ENCODE measurements at places on chromosomes 6 and 20. TPM values are rescaled to one million over a fixed set of nuclear protein-coding genes. Genes with fewer than 3 reads are reported as not detected.

DNA sequence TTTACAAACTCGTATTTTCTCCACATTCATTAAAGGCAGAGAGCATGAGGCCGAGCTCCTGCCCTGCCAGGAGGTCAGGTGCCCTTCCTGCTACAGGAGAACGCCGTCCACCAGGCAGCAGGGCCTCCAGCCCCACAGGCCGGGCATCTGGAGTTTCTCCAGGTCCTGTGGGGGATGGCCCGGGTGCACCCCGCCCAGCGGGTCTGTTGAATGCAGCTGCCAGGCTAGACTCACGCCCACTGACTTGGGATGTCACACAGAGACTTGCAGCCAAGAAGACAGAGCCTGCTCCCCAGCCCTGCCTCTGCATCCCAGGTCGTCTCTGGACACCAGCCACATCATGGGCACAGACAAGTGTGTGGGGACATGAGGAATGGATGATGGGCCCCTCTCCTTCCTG, 376.4 kb downstream of the CDH4 start:
- H3K27me3 ChIP-seq = peaks cover 6% of the 10 kb centered on the region
- no peak overlapping the region for H3K27ac ChIP-seq
- H3K4me3 ChIP-seq = no peak overlapping the region
- H3K4me1 ChIP-seq = no peaks in the 10 kb centered on the region

DNA sequence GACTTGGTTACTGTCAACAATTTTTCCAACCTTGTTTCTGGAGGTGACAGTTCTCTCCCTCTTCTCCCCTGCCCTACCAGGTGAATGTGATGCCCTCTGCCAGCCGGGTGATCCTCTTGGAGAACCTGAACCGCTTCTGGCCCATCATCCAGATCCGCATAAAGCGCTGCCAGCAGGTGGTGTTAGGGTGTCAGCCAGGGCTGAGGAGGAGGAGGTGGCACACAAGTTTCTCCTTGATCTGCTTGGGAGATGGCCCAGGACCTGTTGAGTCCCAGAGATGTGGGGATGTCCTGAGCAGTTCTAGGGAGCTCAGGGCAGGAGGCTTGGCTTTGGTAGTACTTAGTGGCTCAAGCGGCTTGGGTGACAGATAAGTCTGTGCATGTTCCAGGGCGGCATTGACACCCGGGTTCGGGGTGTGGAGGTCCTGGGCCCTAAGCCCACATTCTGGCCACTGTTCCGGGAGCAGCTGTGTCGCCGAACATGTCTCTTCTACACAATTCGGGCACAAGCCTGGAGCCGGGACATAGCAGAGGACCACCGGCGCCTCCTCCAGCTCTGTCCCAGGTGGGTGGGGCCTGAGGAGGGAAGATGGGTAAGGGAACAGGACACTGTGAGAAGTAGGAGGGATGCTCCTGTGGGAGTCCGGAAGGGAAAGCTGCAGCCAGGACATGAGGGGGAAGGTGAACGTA, 21.2 kb downstream of the CUL9 start:
- H3K27me3 ChIP-seq = peaks cover 5% of the 10 kb centered on the region
- peaks cover 12% of the 10 kb centered on the region for H3K36me3 ChIP-seq
- no peak overlapping the region for H3K4me3 ChIP-seq
- no peaks in the 10 kb centered on the region for H3K4me1 ChIP-seq
- no peak for DNase-seq

DNA sequence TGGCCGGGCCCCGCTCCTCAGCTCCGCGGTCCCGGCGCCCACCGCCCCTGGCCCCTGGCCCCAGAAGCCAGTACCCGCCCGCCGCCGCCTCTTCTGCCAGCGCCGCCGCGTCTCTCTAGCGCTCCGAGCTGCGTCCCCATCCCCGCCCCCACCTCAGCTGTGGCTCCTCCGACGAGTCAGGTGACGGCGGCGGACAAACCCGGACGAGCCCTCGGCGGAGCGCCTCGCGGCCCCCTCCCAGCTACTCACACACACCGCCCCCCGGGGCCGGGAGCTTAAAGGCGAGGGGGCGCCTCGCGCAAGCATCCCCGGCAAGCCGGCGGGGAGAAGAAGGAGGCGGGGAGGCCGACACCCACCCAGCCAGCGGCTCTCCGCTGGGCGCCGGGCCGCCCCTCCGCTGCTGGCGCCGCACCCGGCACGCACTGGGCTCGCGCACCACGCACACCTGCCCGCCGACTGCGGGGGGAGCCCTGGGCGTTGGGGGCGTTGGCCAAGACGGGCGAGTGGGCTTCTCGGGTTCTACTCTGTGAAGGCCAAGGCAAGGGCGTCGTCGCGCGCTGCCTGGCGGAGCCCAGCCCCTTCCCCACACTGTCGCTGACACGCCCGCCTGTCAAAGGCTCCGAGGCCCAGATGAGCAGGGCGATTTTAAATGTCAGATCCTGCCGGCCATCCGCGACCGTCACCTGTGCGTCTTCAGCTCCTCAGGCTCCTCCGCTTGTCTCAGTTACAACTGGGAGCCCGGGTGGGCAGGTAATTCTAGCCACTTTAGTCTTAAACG, at the start of gene SNAP91:
TSS of gene SNAP91 (minus strand) at position 132 of the 778 bp plus-strand sequence. CDS start 1,174 bp downstream, outside the sequence.
- no peaks in the 10 kb centered on the region for H3K4me1 ChIP-seq
- DNase-seq = no peak
- H3K27me3 ChIP-seq = peaks cover 16% of the 10 kb centered on the region
- no peak within 1 kb of the TSS for H3K27ac ChIP-seq
- H3K36me3 ChIP-seq = no peaks in the 10 kb centered on the region

GRCh38 chr6:103122766-103123601, 1729.5 kb downstream of the GRIK2 start:
- no peak overlapping the region for H3K4me3 ChIP-seq
- no peaks in the 10 kb centered on the region for H3K27me3 ChIP-seq
- DNase-seq = no peak

DNA sequence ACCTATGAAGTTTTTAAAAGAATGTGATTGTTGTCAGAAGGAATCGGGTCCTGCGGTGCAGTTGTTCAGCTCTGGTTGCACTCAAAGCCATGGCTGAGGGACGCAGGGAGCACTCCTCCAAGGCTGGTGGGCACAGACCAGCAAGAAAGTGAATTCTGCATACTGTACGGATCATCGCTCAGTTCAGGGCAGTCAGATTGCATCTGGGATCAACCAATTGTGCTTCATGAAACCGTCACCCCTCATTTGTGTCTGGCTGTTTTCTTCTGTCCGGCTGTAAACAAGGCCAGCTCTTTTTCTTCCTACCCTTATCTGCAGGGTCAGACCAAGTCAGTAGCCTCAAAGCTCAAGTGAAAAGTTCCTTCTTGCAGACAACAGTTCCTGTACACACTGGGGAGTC, 478.3 kb downstream of the TFAP2A start:
- DNase-seq = no peak
- H3K27me3 ChIP-seq = peaks cover 1% of the 10 kb centered on the region
- H3K4me1 ChIP-seq = no peaks in the 10 kb centered on the region
- no peaks in the 10 kb centered on the region for H3K36me3 ChIP-seq
- H3K4me3 ChIP-seq = no peak overlapping the region
- H3K27ac ChIP-seq = no peak overlapping the region

DNA sequence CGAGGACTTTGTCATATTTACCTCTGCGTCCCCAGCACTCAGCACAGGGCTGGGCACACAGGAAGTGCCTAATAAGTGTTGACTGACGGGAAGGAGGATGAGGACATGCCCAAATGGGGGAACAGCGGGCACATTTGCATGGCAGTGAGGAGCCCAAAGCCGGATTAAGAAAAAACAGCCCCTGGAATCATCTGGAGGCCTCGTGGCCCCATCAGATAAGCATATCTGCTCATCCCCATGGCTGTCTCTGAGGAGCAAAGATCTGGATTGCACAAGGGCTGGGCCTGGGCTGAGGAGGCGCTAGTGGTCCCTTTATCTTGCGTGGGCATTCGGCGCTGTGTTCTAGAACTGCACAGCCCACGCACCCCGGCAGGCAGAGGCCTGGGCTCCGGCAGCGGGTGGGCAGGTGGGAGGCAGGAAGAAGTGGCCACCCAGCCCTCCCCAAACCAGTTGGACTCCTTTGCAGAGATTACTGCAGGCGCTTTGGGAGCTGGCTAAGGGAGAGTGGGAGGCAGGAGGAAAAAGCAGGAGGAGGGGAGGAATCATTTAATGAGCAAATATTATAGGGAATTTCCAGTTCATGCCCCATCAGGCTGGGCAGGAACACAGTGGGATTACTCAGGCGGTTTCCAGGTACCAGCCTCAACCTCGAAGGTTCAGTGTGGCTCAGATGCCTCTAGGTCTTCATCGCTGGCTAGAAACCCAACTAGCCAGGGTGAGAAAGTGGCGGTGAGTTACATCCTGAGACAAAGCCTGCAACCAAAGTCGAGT, 108.1 kb downstream of the CEBPB start:
- DNase-seq = peak; percentile 41
- peaks cover 14% of the 10 kb centered on the region for H3K27me3 ChIP-seq
- no peak overlapping the region for H3K27ac ChIP-seq
- H3K4me1 ChIP-seq = peaks cover 31% of the 10 kb centered on the region

- H3K4me3 ChIP-seq = no peak overlapping the region
- H3K27me3 ChIP-seq = peaks cover 2% of the 10 kb centered on the region
- H3K4me1 ChIP-seq = no peaks in the 10 kb centered on the region
- no peak for DNase-seq
- H3K27ac ChIP-seq = no peak overlapping the region
- no peaks in the 10 kb centered on the region for H3K36me3 ChIP-seq
Measured at GRCh38 chr6:122365775-122366403, 33.6 kb upstream of the HSF2 start.

DNA sequence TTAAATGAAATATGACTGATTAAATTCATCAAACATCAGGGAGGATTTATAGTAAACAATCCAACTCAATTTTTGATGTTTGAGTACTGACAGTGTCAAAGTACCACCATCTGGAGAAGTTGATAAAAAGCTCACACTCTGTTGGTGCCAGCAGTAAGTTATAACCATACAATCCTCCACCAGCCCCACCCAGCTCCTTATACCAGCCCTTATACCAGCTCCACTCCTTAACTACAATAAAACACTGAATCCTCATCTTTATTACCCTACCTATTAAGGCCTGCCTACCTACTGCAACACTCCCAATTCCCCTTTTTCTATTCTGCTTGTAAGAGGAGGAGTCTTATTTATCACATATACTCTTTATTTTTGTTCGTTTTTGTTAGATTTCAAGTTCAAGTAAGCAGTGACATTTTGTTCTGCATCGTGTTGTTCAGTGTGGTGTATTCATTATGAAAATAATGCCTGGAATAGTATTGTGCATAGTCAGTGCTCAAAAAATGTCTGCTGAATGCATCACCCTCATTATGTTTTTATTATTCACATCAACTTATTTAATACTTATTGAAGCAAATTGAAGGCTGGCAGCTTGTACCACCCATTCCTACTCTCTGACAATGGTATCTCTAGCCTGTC, 954.7 kb upstream of the ADGRB3 start:
- H3K36me3 ChIP-seq = no peaks in the 10 kb centered on the region
- H3K27me3 ChIP-seq = no peaks in the 10 kb centered on the region

DNA sequence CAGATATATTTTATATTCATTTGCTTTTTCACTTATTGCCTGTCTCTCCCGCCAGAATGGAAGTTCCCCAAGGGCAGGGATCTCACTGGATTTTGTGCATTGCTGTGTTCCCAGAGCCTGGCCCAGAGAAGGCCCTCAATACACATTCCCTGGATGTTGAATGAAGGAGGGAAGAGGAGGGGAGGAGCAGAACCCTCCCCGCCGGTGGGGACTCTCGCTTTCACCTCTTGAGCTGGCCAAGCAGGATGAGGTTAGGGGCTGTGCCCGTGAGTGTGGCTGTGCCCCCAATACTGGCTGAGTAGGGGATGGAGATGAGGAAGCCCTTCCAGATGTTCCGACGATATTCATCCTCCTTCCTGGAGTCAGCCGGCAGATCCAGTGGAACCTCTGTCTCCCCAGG, 45.5 kb upstream of the OCSTAMP start:
- no peak overlapping the region for H3K4me3 ChIP-seq
- DNase-seq = no peak
- no peak overlapping the region for H3K27ac ChIP-seq
- H3K27me3 ChIP-seq = peaks cover 5% of the 10 kb centered on the region
- H3K36me3 ChIP-seq = no peaks in the 10 kb centered on the region
- H3K4me1 ChIP-seq = no peaks in the 10 kb centered on the region

DNA sequence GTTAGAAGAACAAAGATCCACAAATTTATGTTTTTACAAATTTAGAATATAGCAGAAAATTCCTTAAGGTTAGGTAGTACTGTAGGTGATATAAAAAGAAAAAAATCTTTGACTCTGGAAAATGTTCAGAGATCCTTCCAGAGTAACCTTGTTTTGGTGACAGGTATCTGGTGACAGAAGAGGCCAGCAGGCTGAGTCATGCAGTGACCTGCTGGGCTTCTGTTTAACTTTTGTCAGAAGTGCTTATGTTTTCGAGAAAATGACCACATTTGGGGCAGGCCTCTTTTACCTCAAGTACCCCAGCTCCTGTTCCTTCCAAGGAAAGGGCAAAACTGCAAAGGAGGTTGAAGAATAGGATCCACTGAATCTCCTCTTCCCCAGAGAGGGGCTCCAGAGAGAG, 10.5 kb upstream of the CLDN20 start:
- H3K4me3 ChIP-seq = no peak overlapping the region
- H3K27ac ChIP-seq = no peak overlapping the region

- peaks cover 8% of the 10 kb centered on the region for H3K27me3 ChIP-seq
- H3K36me3 ChIP-seq = no peaks in the 10 kb centered on the region
- no peak for DNase-seq
- H3K4me3 ChIP-seq = peak overlapping the region; percentile 92
- H3K4me1 ChIP-seq = peaks cover 14% of the 10 kb centered on the region
Measured at GRCh38 chr6:44073612-44074438, 53.4 kb downstream of the MRPL14 start.

- H3K27me3 ChIP-seq = no peaks in the 10 kb centered on the region
- no peaks in the 10 kb centered on the region for H3K36me3 ChIP-seq
- H3K27ac ChIP-seq = peak overlapping the region; percentile 68
Measured at GRCh38 chr20:34058831-34059230, 53.2 kb downstream of the EIF2S2 start.

DNA sequence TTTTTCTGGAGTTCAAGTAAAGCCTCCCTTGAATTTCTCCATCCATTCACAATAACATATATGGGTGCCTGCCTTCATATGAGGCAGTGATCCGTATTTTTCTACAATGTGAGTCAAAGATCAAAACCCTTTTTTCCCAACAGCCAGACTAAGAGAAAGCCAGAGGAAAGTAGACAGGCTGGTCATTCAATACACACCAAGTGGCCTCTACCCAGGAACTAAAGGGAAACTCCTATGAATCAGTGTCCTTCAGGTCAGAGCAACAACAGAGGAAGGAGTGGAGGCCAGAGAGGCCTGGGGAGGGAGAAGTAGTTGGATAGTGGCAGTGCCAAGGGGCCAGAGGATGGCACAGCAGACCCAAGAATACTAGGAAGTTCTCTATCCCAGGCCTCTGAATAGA, 23.8 kb downstream of the SIM1 start:
- no peaks in the 10 kb centered on the region for H3K36me3 ChIP-seq
- no peak for DNase-seq
- H3K4me1 ChIP-seq = no peaks in the 10 kb centered on the region
- H3K4me3 ChIP-seq = no peak overlapping the region
- H3K27me3 ChIP-seq = peaks cover 2% of the 10 kb centered on the region
- H3K27ac ChIP-seq = no peak overlapping the region

Gene PGC
- not detected for polyA plus RNA-seq

Gene BCAS1
- polyA plus RNA-seq = 0.56 TPM

Gene TOX2
- polyA plus RNA-seq = 5.0 TPM

Gene TFAP2C
- not detected for polyA plus RNA-seq
